ENCODE measurements at places on chromosomes 16 and 17. TPM values are rescaled to one million over a fixed set of nuclear protein-coding genes. Genes with fewer than 3 reads are reported as not detected.

GRCh38 chr16:48047720-48048119 lies 108.1 kb downstream of the ABCC12 start:
- H3K27ac ChIP-seq = no peak overlapping the region
- H3K27me3 ChIP-seq = peaks cover 4% of the 10 kb centered on the region
- no peak for DNase-seq
- no peaks in the 10 kb centered on the region for H3K36me3 ChIP-seq
- H3K4me3 ChIP-seq = no peak overlapping the region

DNA sequence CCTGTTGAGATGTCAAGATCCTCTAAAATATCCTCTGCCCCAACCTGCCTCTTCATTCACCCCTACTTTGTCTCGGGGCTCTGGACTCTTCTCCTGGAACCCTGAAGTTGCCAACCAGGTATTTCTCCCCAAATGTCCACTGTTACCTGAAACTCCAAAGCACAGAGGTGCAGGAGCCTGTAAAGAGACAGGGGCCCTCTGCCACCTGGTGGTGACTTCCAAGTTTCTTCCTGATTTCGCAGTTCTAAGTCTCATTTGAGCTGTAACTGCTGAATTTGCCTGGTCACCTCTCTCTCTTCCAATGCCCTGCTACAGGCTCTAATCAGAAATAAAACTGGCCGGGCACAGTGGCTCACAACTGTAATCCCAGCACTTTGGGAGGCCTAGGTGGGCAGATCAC lies 77.1 kb upstream of the RCVRN start:
- H3K27me3 ChIP-seq = no peaks in the 10 kb centered on the region
- H3K4me1 ChIP-seq = no peaks in the 10 kb centered on the region
- no peak for DNase-seq
- H3K27ac ChIP-seq = no peak overlapping the region

Gene SCNN1B
- total RNA-seq = not detected

Gene KRT27
- total RNA-seq = not detected

- H3K27ac ChIP-seq = no peak overlapping the region
- no peak for DNase-seq
- peaks cover 3% of the 10 kb centered on the region for H3K27me3 ChIP-seq
- no peaks in the 10 kb centered on the region for H3K4me1 ChIP-seq
Observed at GRCh38 chr16:82793528-82794245, 166.9 kb downstream of the CDH13 start.

Gene IL17C
- 0.37 TPM for total RNA-seq

DNA sequence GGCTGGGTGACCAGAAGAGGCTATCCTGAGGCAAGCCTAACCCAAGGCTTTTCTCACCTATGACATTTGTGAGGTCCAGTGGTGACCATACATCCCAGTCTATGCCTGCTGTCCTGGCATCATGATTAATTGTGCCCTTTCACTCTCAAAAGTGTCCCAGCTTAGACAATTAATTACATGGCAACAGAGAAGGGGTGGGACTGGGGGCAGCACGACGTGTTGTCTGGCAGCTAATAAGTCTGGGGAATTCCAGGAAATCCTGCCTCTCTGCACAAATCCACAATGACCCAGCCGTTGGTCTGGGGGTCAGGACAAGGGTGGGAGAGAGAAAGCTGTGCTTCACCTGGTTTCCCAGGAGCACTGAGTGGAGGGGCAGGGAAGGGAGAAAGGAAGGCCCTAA lies 14.0 kb upstream of the MTMR4 start:
- DNase-seq = no peak
- no peak overlapping the region for H3K4me3 ChIP-seq
- H3K4me1 ChIP-seq = peaks cover 16% of the 10 kb centered on the region

DNA sequence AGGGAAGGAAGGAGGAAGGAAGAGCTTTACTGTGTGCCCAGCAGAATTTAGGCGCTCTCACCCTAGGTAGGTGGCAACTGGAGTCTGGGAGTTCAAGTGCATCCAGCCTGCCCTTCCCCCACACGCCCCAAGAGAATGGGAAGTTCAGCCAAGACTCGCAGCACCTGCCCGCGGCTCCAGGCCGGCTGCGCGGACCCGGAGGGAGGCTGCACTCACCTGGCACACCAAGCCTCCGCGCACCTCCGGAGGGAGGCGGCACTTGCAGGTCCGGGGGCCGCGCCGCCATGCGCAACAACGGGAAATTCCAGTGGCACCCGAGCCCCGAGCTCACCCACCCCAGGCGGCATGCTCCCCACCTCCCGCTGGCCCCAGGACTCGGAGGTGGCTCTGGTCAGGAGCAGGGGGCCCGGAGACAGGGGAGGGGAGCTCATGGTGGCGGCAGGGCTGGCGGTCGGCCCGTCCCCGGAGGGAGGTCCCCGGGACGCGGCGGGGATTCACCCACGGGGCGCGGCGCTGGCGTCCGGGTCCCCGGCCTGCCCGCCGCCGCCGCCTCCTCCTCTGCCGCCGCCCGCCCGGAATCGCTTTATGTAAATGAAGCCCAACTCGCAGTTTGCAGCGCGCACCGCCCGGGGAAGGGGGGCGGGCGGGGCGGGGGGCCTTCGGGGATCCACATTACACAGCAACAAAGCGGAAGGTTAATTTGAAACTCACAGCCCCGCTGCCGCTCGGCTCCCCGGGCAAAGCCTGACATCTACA lies at the start of gene ZFHX3:
TSS of gene ZFHX3 (minus strand) at position 593 of the 756 bp plus-strand sequence. CDS start 87,983 bp downstream, outside the sequence.
- H3K27ac ChIP-seq = no peak within 1 kb of the TSS
- peaks cover 42% of the 10 kb centered on the region for H3K27me3 ChIP-seq
- peaks cover 5% of the 10 kb centered on the region for H3K4me1 ChIP-seq

- H3K27me3 ChIP-seq = peaks cover 10% of the 10 kb centered on the region
- DNase-seq = no peak
- no peak overlapping the region for H3K27ac ChIP-seq
- no peaks in the 10 kb centered on the region for H3K36me3 ChIP-seq
- H3K4me3 ChIP-seq = no peak overlapping the region
Observed at GRCh38 chr16:22684574-22685458, 129.1 kb upstream of the HS3ST2 start.

- H3K4me1 ChIP-seq = peaks cover 23% of the 10 kb centered on the region
- peaks cover 71% of the 10 kb centered on the region for H3K36me3 ChIP-seq
- DNase-seq = no peak
Observed at GRCh38 chr16:84563786-84564420, 54.0 kb downstream of the COTL1 start.

DNA sequence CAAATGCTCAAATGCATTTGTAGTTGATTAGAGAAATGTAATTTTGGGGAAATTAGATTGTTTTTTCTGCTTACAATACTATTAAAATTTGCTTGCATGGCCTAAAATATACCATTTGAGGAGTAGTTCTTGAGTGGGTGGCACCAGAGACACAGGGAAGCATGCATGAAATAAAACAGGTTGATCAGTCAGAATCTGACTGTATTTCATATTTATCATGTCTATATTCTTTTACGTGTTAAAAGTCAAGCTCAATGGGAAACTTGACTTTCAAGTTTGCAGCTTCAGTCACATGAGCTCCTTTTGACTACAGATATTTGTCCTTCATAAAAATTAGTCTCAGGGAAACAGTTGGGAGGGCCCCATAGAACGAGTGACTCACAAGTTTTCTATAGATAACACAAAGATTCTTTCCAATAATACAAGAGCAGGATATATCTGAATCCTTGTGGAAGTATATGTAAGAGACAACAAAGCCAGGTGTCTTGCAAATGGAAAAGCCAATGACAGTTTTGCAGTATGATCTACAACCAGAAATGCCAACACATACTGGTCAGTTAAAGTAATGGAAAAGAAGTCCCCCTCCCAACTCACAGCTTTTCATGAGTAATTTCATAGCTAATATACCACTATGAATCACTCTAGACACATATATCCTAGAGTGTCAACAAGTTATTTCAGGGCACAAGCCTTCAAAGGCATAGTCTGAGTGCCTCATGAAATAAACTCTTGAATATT lies 42.2 kb upstream of the CORO6 start:
- peaks cover 54% of the 10 kb centered on the region for H3K36me3 ChIP-seq
- H3K27me3 ChIP-seq = no peaks in the 10 kb centered on the region
- H3K27ac ChIP-seq = peak overlapping the region; percentile 39
- no peak for DNase-seq
- peaks cover 20% of the 10 kb centered on the region for H3K4me1 ChIP-seq
- no peak overlapping the region for H3K4me3 ChIP-seq

- H3K4me1 ChIP-seq = no peaks in the 10 kb centered on the region
- no peak overlapping the region for H3K4me3 ChIP-seq
- H3K27ac ChIP-seq = no peak overlapping the region
- no peaks in the 10 kb centered on the region for H3K36me3 ChIP-seq
- no peaks in the 10 kb centered on the region for H3K27me3 ChIP-seq
Observed at GRCh38 chr16:27740496-27741201, 190.7 kb downstream of the KATNIP start.

DNA sequence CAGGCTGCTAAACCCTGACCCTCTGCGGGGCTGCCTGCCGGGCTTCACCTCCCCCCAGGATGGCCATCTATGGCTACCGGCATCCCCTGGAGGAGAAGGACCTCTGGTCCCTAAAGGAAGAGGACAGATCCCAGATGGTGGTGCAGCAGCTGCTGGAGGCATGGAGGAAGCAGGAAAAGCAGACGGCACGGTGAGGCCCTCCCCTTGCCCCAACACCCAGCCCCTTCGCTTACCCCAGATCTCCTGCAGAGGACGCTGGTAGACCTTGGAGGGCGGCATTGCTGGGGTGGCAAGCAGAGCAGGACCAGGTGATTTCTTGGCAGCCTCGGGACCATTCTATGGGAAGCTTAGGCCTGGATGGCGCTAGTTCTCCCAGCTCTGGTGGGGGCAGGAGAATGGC lies 24.5 kb downstream of the ABCC3 start:
- H3K4me3 ChIP-seq = no peak overlapping the region
- H3K27me3 ChIP-seq = peaks cover 6% of the 10 kb centered on the region
- H3K27ac ChIP-seq = no peak overlapping the region
- H3K4me1 ChIP-seq = peaks cover 15% of the 10 kb centered on the region
- H3K36me3 ChIP-seq = no peaks in the 10 kb centered on the region

GRCh38 chr17:28416703-28417311 lies 10.8 kb upstream of the SLC46A1 start:
- H3K27me3 ChIP-seq = peaks cover 7% of the 10 kb centered on the region
- no peak overlapping the region for H3K4me3 ChIP-seq
- peaks cover 2% of the 10 kb centered on the region for H3K4me1 ChIP-seq
- no peaks in the 10 kb centered on the region for H3K36me3 ChIP-seq

DNA sequence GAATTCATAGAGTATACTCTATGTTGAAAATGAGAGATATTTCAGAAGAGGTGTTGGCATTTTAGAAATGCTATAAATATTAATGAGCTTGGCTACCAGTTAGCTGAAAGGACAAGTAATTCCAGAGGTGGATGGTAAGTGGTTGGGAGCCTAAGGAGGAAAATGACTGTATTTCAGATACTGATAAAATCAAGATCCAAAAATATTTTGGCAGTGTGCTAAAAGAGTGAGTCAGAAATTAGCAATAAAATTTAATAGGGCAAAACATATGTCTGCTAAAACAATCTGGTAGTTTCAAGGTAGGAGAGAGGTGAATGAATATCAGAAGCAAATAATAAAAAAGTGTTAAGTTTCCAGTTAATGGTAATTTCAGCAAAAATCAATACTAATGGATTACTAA lies 1287.9 kb downstream of the CDH8 start:
- H3K27me3 ChIP-seq = no peaks in the 10 kb centered on the region
- H3K4me3 ChIP-seq = no peak overlapping the region
- no peaks in the 10 kb centered on the region for H3K4me1 ChIP-seq

All from activated CD8-positive, alpha-beta T cell treated with anti-CD3 and anti-CD28 coated beads, Interleukin-2, amount 10 ng/mL, durations not matched to agents 7 days and 5 days (primary cell).